ENCODE measurements at places on chromosomes 2 and 18. TPM values are rescaled to one million over a fixed set of nuclear protein-coding genes. Genes with fewer than 3 reads are reported as not detected.

- no peaks in the 10 kb centered on the region for H3K36me3 ChIP-seq
- H3K4me1 ChIP-seq: peaks cover 30% of the 10 kb centered on the region
- DNase-seq: peak; percentile 22
- no peak overlapping the region for H3K27ac ChIP-seq
Observed at GRCh38 chr18:48842259-48843061, 108.3 kb downstream of the SMAD7 start.

DNA sequence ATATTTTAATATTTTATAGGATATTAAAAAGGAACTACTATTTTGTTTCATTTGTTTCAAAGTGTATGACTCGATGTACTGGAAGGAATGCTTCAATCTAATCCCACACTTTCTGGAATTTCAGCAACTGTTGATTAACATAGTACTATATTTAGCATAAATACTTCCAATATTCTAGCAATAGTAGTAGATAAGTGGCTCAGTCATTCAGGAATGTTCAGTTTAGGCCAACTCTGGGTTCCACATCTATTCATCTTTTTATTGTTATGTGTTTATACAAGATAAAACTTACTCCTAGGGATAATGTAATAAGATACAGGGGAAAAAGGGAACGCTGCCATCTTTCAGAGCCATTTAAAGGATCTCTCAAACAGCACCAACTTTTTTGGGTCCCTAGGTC is 22.3 kb upstream of the ORC2 start:
- H3K4me3 ChIP-seq: no peak overlapping the region
- H3K27me3 ChIP-seq: no peaks in the 10 kb centered on the region
- DNase-seq: no peak

DNA sequence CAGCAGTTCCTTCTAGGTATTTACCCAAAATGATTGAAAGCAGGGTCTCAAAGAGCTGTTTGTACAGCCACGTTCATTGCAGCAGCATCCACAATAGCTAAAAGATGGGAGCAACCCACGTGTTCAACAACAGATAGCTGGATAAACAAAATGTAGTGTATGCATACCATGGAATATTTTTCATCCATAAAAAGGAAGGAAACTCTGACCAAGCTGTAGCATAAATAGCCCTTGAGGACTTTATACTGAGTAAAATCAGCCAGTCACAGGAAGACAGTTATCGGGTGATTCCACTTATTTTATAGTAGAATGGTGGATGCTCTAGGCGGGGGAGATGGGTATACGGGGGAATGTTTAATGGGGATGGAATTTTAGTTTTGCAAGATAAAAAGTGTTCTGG is 7.5 kb downstream of the TRAPPC12 start:
- H3K27ac ChIP-seq: no peak overlapping the region
- H3K36me3 ChIP-seq: peaks cover 75% of the 10 kb centered on the region
- DNase-seq: no peak
- H3K27me3 ChIP-seq: no peaks in the 10 kb centered on the region
- H3K4me3 ChIP-seq: no peak overlapping the region
- peaks cover 3% of the 10 kb centered on the region for H3K4me1 ChIP-seq

DNA sequence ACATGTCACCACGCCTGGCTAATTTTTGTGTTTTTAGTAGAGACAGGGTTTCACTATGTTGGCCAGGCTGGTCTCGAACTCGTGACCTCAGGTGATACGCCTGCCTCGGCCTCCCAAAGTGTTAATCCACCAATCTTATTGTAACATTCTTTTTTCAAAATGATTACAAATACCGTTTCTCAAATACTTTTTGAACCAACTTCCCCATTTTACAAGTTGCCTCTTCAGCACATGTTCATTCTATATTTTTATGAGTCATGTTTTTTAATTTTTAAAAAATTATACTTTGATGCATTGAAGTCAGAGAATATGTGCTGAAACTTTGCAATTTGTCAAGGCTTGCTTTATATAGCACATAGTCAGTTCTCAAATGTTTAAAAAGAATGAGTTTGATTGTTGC is 58.2 kb downstream of the QPCT start:
- no peak overlapping the region for H3K4me3 ChIP-seq
- H3K27ac ChIP-seq: no peak overlapping the region
- H3K36me3 ChIP-seq: no peaks in the 10 kb centered on the region

- no peaks in the 10 kb centered on the region for H3K27me3 ChIP-seq
- no peak for DNase-seq
- H3K4me3 ChIP-seq: no peak overlapping the region
- no peaks in the 10 kb centered on the region for H3K36me3 ChIP-seq
- no peak overlapping the region for H3K27ac ChIP-seq
Observed at GRCh38 chr2:47189635-47190034, 34.5 kb upstream of the STPG4 start.

- H3K27ac ChIP-seq: no peak overlapping the region
- no peaks in the 10 kb centered on the region for H3K4me1 ChIP-seq
- no peak for DNase-seq
- no peaks in the 10 kb centered on the region for H3K36me3 ChIP-seq
Observed at GRCh38 chr2:209694748-209695147, 76.9 kb upstream of the UNC80 start.

DNA sequence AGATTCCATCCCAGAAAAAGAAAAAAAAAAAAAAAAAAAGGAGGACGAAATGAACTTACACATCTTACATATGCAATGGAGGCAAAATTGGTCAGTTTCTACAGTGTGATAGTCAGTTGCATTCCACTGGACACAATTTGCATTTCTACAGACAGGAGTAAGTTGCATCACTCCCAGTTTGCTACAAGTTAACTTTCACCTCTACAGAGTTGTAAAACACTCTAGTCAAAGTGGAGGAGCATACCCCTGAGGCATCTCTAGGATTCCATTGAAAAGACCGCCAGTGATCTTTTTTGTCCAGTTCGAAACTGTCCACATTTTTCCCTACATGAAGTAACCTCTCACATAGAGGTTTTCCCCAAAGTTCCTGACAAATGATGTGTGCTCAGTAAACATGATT is 202.8 kb downstream of the VAPA start:
- H3K4me3 ChIP-seq: no peak overlapping the region
- H3K27ac ChIP-seq: no peak overlapping the region
- H3K4me1 ChIP-seq: no peaks in the 10 kb centered on the region
- DNase-seq: no peak
- peaks cover 6% of the 10 kb centered on the region for H3K27me3 ChIP-seq

MOCOS gene
- 9.1 TPM for polyA plus RNA-seq

CHRNA1 gene
- not detected for polyA plus RNA-seq

USP40 gene
- polyA plus RNA-seq: 9.0 TPM

Measured in K562 (cell line).